ENCODE measurements at places on chromosomes 16 and 17. TPM values are rescaled to one million over a fixed set of nuclear protein-coding genes. Genes with fewer than 3 reads are reported as not detected.

THOC6 gene
- total RNA-seq: 52.3 TPM

MYH3 gene
- 4.4 TPM for total RNA-seq

TMEM106A gene
- 15.6 TPM for total RNA-seq

FCSK gene
- 19.7 TPM for total RNA-seq

CD300LB gene
- total RNA-seq: not detected

HSF5 gene
- 0.73 TPM for total RNA-seq
